RKO (cell line): ENCODE measurements at places on chromosomes 6 and 20.

GRCh38 chr6:153210083-153210482, 79.0 kb upstream of the RGS17 start:
- DNase-seq = no peak

DNA sequence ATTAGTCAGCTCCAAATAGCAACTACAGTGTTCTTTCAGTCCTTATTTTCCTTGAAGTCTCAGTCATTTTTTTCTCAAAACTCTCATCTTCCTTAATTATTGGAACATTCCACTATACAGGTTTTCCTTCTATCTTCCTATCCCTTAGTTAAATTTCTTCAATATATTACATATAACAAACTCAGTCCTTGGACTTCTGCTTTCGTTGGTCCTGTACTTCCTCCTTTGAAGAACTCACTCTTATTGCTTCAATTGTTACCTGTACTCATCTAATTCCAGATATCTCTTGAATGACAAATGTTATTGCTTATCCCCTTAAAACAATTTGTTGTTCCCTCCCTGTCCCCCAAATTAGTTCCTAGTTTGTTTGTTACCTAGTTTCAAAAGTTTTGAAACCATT, 67.7 kb upstream of the NOTCH4 start:
- DNase-seq = no peak

DNA sequence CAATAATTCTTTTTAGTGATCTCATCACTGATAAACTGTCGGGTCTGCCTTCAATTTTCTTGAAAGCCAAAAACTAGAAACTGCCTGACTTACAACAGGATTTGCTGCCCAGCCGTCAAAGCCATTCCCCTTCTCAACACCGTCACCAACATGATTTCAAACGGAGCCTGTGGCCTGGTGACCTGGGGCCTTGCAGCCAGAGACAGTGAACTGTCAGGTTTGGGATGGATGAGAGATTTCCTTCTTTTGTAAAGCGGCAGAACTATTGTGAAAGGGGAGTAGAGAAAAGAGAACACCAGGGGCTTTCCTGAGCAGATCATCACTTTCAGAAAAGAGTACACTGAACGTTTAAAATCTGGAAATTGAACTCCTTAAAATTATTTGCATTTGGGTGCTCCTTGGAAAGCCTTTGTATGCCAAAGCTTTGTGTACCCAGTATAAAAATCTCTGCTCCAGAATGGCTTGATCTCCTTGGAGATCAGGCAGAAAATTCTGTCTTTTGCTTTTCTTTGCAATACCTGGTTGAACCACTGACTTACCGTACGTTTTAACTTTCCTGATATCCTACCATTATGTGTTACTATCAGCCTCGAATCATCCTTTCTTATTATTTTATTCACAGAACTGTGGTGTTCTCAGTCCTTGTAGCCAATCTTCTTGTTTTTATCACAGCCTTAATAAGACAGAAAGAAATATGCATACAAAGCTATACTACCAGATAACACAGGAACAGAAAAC, 125.2 kb downstream of the PACRG start:
- no peak for DNase-seq

DNA sequence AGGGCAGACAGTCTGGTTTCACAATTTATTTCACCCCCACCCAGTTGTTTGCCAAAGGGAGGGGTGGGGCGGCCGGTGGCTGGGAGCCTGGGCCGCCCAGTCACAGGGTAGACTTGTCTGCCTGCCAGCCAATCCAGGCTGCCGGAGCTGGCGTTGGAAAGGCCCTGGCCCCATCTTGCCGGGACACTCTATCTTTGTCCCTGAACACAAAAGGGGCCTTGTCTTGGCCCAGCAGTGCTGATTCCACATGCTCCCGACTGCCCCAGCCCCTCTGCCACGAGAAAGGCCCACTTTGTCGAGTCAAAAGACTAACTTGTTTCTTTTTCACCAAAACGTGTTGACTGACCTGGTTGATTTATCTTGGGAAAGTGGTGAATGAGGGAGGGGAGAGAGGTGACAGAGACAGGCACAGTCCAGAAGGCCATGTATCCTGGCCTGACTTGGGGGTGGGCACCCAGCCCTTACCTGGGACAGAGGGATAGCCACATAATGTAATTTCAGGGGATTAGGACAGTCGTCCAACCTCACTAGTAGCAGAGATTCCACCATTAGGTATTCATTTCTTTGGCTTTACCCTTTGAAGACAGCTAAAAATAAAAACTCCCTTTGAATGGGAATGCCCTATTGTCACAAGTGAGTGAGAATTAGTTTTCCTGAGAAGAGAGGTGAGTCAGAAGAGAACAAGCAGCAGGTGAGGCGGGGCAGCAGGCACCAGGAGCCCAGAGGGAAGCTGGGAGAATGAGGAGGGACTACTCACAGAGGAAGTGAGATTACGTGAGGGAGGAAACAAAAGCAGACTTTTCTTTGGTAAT, 67.0 kb upstream of the SIRPA start:
- DNase-seq = no peak

DNA sequence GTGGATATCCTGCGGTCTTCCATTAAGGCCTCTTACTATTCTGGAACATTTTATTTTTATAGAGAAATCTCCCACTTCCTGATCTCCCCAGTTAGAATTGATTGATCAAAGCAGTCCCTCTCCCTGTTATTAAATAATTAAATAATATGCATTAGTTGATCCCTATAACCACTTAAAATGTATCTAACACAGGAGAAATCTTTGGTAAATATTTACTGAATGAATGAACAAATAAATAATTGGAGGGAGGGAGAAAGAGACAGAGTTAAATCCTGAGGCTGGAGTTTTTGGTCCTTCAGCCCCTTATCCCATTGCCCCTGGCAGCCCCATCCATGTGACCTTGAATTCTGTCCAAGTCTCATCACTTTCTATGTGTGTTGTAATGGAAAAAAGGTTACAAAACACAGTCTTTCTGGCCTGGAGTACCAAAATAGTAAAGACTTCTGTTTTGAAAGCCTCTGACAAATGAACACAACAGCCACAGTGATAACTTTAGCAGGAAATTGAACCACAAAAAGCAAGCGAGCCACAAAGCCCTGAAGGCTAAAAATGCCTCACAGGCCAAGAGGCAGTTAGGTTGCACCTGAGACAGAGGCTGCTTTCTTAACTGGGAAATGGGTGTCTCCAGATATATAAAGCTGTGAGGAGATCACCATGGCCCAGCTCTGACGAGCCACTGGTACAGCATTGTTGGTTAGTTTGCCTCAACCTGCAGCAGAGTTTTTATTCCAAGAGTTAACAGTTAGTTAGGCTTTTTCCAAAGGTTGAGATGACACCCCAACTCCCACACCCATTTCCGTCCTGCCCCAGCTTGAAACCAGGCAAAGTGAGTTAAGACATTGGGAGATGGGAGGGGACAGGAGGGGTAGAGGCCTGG, 11.3 kb downstream of the NT5E start:
- no peak for DNase-seq

GRCh38 chr20:34922654-34923381, 32.8 kb downstream of the GSS start:
- no peak for DNase-seq

DNA sequence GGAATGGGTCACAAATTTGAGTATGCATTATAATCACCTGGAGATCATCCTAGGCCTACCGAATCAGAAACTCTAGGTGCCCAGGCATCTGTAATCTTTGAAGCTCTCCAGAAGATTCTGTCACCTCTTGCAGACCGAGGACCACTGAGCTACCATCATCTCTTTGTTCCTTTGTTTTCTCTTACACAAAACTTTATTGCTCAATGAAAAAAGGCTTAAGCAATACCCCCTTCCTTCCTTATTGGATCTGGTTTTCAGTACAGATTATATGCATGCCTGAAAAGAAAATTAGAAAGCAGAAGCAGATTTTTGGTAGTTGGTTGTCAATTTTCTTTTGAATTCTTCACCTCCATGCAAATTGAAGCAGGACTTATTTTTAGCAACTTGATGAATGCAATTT, 31.3 kb downstream of the STX11 start:
- no peak for DNase-seq

DNA sequence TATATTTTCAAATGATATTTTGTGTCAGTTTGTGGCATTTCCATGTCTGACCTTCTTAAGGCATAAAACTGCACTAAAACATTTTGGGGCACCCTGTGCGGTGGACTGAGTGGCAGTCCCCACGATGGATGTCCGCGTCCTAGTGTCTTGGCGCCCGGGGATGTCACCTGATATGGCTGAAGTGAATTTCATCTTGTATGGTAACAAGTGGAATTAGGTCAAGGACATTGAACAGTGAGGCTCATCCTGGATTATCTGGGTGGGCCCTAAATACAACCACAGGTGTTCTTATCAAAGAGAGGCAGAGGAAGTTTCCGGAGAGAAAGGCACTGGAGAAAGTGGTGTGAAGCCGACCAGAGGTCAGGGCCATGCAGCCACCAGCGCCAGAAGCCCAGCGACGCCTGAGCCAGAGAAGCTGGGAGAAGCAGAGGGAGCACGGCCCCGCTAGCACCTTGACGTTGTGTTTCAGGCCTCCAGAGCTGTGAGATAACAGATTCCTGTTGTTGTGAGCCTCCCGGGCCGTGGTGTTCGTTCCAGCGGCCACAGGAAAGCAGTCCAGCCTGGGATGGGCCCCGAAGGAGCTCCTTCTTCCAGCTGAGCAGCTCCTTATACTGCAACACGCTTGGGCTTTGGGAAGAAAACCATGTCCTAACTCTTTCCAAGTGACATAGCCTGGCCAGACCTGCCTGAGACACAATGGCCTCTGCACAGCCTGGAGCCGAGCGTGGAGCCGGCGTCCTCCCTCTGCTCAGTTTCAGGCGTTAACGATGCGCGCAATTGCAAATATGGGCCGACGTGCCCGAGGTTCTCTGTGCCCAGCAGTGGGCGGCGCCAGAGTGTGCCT, 22.5 kb downstream of the THBS2 start:
- DNase-seq = no peak

DNA sequence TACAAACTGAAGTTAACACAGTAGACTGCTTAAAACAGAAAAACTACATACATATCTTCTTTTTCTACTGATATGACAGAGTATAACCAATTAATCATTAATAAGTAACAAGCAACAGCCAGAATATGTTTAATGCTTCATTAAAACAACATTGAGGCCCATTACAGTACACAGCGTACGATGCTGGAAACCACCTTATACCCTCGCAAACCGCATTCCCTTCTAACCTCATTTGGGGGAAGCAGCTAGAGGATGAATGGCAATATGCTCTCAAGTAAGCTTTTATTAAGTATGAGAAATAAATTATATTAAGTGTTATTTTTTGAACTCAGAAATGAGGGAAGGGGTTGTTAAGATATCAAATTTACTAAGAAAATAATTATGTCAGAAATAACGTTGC, 142.4 kb downstream of the GMDS start:
- no peak for DNase-seq

- no peak for DNase-seq
Observed at GRCh38 chr6:126886106-126886505, 232.4 kb upstream of the RSPO3 start.

- DNase-seq = no peak
Observed at GRCh38 chr6:155067956-155068615, 73.0 kb downstream of the TIAM2 start.

DNA sequence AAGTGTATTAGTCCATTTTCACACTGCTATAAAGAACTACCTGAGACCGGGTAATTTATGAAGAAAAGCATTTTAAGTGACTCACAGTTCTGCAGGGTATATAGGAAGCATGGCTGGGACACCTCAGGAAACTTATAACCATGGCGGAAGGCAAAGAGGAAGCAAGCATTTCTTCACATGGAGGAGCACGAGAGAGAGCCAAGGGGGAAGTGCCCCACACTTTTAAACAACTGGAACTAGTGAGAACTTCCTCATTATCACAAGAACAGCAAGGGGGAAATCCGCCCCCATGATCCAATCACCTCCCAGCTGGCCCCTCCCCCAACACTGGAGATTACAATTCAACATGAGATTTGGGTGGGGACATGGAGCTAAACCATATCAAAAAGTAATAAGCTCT, 28.3 kb upstream of the B3GAT2 start:
- no peak for DNase-seq

DNA sequence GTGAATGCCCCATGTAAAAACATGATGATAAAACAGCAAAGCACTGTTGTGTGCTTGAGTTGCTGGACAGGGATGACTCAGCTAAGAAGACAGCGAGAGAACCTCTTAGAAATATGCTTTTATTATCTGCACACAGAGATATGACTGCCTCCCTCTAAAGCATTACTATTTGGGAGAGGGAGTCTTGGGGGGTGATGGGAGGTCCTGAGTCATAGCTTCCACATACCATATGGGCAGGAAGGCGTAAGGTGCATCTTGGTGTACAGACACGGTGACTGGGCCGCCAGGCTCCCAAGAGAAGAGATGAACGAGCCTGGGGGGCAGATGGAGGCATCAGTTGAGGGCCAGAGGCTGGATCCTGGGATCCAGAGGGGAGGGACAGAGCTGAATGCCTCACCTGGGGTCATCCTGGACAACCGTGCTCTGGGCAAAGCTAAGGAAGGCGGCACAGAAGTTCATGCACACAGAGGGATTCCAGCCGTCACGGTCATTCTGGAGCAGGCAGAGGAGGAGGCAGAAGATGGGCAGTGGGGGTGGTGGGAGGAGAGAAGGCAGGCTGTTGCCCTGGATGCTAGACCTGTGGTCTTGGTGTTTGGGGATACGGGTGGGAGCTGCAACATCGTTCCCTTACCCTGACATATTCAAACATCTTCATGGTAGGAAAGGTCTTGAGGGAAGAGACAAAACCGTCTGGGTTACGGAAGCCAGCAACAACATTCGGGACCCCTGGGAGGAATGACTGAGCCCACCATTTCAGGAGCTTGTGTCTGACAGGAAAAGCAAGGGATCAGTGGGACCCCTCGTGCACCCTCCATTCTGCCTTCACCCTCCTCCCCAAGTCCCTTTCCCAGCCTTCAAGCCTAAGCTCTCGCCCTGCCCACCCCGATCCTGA, 2.0 kb downstream of the DXO start:
- peak; percentile 40 for DNase-seq

GRCh38 chr6:15927531-15928225, 201.2 kb upstream of the MYLIP start:
- no peak for DNase-seq

DNA sequence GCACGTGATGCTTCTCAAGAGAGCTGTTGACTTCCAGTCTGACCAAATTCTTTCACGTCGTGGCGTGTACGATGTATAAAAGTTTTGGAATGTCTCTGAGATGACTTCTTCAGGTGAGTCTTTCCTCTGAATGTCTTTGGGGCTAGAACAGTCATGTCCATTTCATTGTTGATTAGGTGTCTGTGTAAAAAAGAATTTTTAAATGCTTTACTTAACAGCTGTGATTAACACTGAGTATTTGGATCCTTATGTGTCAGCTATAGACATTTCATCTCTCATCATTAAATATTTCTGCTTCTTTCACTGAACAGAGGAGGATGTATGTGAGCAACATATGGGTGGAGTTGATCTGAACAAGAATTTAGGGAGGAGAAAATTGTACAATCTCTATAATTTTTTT, 29.3 kb upstream of the KIF13A start:
- no peak for DNase-seq

DNA sequence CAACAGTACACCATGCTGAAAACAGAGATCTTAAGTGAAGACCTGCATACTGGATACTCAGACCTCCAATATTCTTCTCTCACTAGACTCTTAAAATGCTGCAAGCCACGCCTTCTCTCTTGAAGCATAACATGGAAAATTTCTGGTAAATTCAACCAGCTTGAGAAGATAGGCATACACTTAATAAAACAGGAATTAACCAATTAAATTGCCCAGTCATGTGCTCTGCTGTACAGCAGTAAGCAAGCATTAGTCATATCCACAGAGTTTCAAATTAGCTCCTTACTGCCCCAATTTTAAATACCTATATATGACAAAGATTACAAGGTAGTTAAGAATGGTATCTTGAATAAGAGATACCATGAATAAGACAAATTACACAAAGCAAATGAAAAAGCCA, 53.8 kb downstream of the C6orf58 start:
- no peak for DNase-seq

- no peak for DNase-seq
Observed at GRCh38 chr20:9298906-9299305, 215.5 kb upstream of the LAMP5 start.
